ENCODE measurements at places on chromosomes 7 and 10.

- DNase-seq, result no peak
Observed at GRCh38 chr10:60043561-60044241, 137.3 kb upstream of the CCDC6 start.

- DNase-seq, result no peak
Observed at GRCh38 chr7:106375499-106375898, 90.7 kb upstream of the NAMPT start.

GRCh38 chr10:50618624-50619023 is 5.1 kb downstream of the SGMS1 start:
- DNase-seq, result no peak

GRCh38 chr7:77651575-77652162 is 44.6 kb upstream of the RSBN1L start:
- no peak for DNase-seq

DNA sequence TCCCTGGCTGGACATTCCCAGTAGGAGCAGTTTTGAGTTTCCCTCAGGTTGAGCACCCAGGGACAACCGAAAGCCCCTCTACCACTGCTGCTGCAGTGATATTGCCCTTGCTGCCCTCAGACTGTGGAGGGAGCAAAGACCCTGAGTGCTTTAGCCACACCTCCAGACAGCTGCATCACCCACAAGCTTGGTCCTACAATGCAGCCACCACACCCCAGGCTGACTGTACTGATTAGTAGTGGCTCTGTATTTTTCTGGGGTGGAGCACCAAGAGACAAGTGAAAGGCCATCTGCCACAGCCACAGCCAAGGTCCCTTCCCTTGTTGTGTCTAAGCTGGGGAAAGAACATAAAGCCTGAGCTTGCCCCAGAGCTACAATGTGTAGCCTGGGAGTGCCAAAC is 789.9 kb downstream of the PCDH15 start:
- DNase-seq, result no peak

DNA sequence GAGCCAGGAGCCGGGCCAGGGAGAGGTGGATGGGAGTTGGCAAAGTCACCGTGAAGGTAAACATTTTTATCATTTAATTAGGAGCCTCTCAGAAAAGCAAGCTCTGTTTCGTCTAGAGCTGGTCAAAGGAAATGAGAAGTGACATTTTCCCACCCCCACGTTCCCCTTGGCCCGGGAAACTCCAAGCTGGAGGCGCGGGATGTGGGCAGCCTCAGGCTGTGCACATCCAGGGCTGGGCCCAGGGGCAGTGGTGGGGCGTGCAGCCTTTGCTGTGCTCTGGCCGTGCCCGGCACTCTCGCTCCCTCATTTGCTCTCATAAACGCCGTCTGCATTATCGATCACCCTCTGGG is 135.6 kb upstream of the RET start:
- DNase-seq, result no peak

- DNase-seq, result no peak
Observed at GRCh38 chr7:42456267-42456666, 219.3 kb upstream of the GLI3 start.

DNA sequence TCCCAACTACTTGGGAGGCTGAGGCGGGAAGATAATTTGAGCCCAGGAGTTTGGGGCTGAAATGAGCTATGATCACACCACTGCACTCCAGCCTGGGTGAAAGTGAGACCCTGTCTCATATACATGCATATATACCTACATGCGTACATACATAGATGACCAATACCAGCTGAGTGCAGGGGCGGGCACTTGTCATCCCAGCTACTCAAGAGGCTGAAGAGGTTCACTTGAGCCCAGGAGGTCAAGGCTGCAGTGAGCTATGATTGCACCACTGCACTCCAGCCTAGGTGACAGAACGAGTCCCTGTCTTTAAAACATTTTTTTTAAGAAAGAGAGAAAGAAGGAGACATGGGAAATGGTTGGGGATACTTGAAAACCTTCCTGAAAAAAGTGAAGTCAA is 17.4 kb upstream of the PROSER2 start:
- no peak for DNase-seq

DNA sequence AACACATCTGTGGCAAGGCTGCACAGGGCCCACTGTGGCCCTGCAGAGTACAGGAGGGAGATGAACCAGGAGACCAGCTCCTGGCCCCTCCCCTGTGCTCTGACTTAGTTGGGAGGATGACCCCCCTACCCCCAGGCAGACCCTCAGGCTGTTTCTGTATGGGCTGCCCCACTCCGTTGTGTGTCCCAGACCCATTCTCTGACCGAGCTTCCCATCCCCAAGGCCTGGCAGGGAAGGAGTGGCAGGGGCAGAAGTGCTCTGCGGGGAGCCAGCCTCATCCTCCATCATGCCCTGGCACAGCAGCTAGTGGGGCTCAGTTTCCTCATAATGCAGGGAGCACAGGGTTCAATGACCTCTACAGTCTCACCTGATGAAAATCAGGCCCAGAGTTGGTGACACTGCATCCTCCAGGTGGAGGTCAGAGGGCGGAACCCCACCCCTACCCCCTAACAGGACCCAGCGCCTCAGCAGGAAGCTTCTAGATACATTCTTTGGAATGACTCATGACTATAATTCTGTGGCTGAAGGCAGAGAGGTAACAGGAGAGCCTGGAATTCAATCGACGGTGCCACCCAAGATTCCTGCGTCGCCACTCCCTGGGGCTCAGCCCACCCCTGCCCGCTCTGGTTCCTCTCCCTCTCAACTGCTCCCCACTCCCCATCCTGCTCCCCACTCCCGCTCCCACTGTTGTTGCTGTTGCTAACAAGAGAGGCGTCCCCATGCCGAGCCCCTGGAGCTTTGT is 18.2 kb downstream of the PODXL start:
- DNase-seq, result no peak

DNA sequence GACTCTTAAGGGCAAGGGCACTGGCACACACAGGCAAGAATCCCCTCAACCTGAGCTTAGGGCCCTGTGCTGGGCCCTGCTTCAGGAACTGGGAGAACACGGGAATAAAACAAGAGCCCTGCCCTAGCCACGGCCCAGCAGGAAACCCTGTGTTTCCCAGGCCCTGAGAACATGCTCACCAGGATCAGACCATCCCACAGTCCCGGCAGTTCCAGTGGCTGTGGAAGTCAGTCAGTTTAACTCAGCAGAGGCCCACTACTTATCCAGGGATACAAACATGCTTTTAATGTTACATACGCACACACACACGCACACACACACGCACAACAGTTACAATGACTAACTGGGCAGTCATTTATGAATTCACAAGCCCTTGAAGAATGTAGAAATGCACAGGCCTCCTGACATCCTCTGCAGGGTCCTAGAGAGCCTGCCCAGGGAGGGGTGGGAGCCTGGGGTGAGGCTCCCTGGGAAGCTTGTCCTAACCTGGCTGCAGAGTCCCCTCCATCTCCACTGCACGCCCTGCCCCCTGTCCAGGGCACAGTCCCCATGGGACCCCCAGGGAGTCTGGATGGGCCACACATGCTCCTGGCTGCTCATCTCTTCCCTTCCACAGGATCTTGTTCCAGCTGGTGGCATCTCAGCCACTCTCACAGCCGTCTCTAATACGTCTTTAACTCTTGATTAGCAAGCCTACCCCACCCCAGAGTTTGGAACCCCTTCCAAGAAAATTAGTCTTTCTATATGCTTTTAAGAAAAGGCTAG is 97.6 kb downstream of the TCERG1L start:
- DNase-seq, result no peak

GRCh38 chr7:27399791-27400567 is 157.4 kb downstream of the EVX1 start:
- DNase-seq, result no peak

DNA sequence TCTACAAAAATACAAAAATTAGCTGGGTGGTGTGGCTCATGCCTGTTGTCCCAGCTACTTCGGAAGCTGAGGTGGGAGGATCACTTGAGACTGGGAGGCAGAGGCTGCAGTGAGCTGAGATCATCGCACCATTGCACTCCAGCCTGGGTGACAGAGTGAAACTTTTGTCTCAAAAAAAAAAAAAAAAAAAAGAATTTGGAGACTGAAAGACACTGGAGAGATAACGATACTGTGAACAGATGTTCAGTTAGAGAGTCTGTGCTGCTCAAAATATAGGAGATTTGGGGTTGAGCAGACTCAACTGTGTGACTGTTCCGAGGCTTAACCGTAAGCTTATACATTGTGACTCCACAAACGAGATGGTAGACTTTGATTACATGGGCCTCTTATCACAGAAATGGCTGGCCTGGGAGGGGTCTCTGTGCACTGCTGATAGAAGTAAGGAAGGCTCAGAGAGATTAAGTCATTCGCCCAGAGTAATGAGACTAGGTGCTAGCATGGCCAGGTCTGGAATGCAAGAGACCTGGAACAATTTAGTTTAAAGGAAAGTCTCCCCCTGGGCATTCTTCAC is 19.4 kb downstream of the WBP1L start:
- DNase-seq, result no peak

DNA sequence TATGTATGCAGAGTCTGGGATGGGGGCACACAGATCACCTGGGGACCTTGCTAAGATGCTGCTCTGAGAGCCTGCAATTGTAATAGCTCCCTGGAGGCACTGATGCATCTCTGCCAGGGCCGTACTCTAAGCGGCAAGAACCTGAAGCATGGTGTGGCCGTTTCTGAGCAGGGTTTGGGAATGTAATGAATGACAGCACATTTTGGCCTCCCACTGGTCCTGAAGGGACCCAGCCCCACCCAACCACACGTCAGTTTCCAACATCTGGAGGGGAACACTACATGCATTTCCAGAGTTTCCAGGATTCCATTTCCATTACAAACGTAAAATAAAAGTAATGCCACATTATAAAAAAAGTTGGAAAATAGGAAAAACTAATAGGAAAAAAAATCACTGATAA is 14.0 kb downstream of the ZCCHC24 start:
- DNase-seq, result no peak

- peak; percentile 33 for DNase-seq
Observed at GRCh38 chr7:134619627-134620331, 26.9 kb upstream of the BPGM start.

DNA sequence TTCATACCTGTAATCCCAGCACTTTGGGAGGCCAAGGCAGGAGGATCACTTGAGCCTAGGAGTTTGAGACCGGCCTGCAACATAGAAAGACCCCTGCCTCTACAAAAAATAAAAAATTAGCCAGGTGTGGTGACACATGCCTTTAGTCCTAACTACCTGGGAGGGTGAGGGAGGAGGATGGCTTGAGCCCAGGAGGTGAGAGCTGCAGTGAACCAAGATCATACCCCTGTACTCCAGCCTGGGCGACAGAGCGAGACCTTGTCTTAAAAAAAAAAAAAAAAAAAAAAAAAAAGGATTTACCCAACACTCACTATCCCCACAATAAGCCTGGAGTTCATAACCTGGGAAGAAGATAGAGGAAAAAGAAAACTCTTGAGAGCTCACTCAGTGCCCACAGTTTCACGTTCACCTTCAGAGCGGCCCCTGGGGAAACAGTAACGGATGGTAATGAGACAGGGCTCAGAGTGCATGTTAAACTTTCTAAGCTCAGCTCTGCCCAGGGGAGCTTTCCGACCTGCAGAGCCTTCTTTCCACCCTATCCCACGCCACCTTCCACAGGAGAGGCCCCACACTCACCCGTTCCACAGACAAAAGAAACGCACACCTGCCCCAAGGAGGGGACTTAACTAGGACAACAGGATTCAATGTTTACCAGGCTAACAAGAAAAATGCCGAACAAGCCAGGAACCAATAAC is 259.8 kb upstream of the KLF14 start:
- DNase-seq, result no peak

- no peak for DNase-seq
Observed at GRCh38 chr7:33044401-33044718, 18.2 kb downstream of the NT5C3A start.

DNA sequence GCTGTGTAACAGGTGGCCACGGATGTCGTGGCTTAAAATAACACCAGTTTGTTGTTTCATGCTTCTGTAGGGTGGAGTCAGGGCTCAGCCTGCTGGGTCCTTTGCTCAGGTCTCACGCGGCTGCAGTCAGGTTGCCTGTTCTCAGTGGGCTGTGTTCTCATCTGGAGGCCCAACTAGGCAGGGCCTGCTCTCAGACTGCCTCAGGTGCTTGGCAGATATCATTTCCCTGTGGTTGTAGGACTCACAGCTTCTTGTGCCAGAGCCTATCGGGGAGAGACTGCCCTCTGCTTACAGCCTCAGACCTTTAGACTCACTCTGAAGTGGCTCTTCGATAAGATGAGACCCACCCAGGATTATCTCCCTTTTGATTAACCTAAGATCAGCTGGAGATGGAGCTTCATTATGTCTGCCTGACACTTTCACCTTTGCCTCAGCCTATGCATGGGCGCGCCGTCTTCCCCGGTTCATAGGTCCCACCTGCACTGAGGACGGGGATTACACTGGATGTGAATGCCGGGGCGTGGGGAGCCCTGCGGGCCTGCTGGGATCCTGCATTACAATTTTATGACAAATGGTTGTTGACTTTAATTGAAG is 55.3 kb downstream of the INPP5A start:
- DNase-seq, result no peak

DNA sequence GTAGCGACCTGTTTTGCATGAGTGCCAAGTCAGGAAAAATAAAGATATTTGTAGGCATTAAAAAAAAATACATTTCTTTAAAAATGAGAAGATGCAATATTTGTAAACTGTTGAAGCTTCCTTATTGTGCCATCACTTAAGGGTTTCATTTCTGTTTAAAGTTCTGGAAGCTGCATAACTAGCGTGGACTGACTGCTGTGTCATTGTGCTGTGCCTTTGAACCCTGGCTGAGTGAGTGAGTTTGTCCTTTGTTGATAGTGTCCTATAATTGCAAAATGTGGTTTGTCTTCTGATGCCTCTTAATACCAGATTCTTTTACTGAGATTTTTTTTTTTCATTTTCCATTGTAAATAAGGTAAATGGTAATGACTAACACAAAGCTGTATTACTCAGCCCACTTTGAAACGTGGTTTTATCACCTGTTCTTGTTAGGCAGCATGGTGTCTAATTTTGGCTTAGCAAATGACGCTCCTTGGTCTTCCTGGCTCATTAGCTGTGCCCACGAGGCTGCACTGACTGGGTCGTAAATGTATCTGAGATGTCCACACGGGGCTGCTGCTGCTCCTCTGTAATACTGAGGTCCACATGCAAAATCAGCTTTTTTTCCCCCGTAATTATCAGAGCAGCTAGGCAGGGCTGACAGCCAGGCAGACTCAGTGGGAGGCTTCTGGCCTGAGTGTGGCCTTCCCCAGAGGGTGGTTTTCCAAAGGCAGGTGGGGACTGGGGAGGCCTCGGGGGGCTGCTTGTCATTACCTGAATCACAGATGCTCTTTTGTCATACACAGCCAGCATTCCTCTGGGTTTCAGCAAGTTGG is 14.8 kb downstream of the ZSCAN25 start:
- no peak for DNase-seq

DNA sequence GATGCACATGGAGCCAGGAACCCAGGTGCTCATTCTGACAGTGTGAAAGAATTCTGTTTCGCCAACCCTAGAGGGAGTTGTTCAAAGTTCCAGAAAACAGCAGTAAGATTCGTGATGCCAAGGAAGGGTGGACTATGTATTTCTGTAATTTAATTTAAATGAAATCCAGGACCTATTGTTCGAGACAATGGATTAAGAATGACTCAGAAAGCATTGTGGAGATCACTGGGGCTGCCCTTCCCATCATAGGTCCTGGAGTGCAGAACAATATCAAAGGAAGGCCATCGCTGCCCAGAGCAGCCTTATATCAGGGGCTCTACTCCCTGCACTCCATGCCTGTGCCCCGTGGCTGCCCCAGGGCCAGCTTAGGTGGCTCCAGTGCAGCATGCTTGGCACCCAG is 32.1 kb upstream of the CALD1 start:
- no peak for DNase-seq

GRCh38 chr7:149087376-149087775 is 3.1 kb downstream of the ZNF786 start:
- no peak for DNase-seq

- no peak for DNase-seq
Observed at GRCh38 chr10:5043716-5044115, 40.1 kb upstream of the AKR1C2 start.
